CD14-positive monocyte (primary cell): ENCODE measurements at places on chromosomes 3 and 15. TPM values are rescaled to one million over a fixed set of nuclear protein-coding genes. Genes with fewer than 3 reads are reported as not detected.

DNA sequence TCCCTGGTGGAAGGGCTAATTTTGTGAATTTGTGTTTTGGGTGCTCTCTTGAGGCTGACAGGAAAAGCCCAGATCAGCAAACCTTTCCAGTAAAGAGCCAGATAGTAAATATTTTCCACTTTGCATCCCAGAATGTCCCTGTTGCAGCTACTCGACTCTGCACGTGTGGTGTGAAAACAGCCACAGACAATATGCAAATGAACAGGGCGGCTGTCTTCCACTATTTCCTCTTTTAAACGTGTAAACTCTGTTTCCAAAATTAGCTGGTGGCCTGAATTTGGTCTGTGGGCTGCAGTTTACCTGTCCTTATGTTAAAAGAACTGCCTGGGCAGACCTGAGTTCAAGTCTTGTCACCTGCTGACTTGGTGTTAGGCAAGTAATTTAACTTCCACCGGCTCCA lies 202.7 kb downstream of the EDEM1 start:
- peaks cover 7% of the 10 kb centered on the region for H3K4me1 ChIP-seq
- no peak for DNase-seq
- H3K27me3 ChIP-seq, result no peaks in the 10 kb centered on the region
- no peak overlapping the region for H3K27ac ChIP-seq

- no peak overlapping the region for H3K27ac ChIP-seq
- no peaks in the 10 kb centered on the region for H3K27me3 ChIP-seq
- no peak for DNase-seq
- H3K36me3 ChIP-seq, result no peaks in the 10 kb centered on the region
- peaks cover 4% of the 10 kb centered on the region for H3K4me1 ChIP-seq
- no peak overlapping the region for H3K4me3 ChIP-seq
Measured at GRCh38 chr15:66749841-66750575, 48.0 kb downstream of the SMAD6 start.

- no peak for DNase-seq
- H3K27ac ChIP-seq, result no peak overlapping the region
- H3K4me1 ChIP-seq, result no peaks in the 10 kb centered on the region
- H3K4me3 ChIP-seq, result no peak overlapping the region
Measured at GRCh38 chr3:38516669-38517068, 20.5 kb downstream of the EXOG start.

ABHD17C gene
- polyA plus RNA-seq, result 0.48 TPM

KNG1 gene
- polyA plus RNA-seq, result not detected

DNA sequence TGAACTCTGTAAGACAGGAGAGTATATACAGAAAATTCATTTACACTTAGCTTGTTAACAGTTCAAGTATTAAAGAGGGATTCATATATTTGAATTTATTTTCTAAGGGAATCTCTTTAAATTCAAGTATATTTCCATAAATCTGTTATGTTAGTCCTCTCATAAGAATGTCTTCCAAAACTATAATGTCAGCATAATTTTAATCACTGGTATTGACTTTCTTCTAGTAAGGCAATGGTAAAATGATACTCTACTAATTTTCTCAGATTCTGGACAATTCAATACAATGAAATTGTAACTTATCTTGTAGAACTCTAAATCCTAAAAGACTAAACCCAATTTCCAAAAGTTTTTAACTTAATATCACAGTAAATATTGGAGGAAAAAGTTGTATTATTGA lies 66.3 kb upstream of the EPHA6 start:
- no peak overlapping the region for H3K4me3 ChIP-seq
- no peak for DNase-seq
- H3K27ac ChIP-seq, result no peak overlapping the region
- H3K4me1 ChIP-seq, result no peaks in the 10 kb centered on the region

- H3K27ac ChIP-seq, result no peak overlapping the region
- no peaks in the 10 kb centered on the region for H3K36me3 ChIP-seq
- no peak for DNase-seq
- H3K27me3 ChIP-seq, result peaks cover 8% of the 10 kb centered on the region
- H3K4me1 ChIP-seq, result no peaks in the 10 kb centered on the region
Measured at GRCh38 chr3:137787529-137787928, 23.4 kb downstream of the SOX14 start.
